Kidney capillary endothelial cell (primary cell): ENCODE measurements at places on chromosomes 11 and 22.

DNA sequence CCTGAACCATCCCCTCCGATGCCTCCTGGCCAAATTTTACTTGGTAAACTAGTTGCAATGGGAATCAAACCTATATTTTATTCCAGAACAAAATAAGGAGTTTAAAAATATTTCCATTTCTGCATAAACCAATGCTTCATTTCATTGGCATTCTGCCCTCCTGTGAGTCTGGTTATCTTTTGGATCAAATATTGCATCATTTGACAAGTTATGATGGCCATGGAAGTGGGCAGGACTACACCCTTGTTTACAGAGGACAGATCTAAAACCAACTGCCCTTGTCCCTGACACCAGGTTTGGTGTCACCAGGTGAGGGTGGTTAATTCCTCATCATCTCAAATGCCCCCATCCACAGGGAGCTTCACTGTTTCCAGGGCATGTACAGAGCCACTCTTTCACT, 28.2 kb upstream of the E2F8 start:
- DNase-seq: no peak

DNA sequence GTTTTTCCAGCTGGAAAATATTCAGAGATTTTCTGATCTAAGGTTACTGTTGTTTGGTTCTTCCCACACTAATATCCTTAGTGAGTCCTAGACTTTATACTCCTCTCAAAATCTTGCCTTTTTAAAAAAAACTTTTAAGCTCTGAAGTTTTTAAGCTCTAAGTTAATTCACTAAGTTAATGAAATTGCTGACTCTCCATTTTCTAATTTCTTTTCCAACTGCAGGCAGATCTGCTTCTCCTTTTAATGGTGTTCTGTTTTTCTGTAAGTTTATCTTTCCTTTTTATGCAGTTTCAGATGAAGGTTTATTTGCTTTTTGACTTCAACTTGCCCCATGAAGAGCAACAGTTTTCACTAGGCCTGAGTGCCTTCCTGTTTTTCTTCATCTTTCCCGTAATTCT, 125.8 kb upstream of the ARHGAP42 start:
- DNase-seq: no peak

- DNase-seq: no peak
These were observed 14.0 kb downstream of the B3GAT1 start for GRCh38 chr11:134398079-134398444.

GRCh38 chr11:36594316-36594989, at the start of gene IFTAP:
Gene IFTAP, plus strand, starts transcription at chr11:36594502. Its CDS starts 15,602 bp downstream, at chr11:36610104.
- peak; percentile 91 for DNase-seq

DNA sequence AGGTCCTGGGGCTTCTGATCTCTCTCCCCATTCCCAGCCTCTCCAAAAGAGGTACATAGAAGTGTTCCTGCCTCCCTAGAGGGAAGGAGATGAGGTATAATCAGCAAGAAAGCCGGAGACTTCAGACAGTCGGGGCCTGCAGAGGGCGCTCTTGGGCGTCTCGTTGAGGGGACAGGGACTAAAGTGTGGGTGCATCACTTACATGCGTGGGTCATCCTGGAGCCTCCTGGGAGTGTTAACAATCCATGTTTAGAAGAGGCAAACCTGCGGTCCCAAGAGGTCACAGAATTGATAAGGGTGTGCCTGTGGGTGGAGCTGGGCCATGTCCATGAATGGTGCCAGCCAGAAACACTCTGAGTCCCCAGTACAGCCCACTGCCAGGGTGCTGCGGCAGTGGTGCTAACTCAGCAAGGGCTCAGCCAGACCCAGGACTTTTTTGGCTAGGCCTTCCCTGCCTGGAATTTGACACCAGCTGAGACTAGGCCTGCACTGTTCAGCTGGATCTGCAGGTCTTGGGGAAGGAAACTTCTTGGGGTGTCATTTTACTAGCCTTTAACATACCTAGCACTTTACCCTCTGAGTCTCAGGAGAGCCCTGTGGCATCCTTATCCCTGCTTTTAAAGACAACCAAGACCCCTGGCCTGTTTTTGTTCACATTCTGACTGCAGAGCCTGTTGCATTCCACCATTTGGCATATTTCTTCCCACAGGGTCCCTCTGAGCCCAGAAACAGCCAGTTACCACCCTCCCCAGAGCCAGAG, 5.5 kb downstream of the YDJC start:
- no peak for DNase-seq

DNA sequence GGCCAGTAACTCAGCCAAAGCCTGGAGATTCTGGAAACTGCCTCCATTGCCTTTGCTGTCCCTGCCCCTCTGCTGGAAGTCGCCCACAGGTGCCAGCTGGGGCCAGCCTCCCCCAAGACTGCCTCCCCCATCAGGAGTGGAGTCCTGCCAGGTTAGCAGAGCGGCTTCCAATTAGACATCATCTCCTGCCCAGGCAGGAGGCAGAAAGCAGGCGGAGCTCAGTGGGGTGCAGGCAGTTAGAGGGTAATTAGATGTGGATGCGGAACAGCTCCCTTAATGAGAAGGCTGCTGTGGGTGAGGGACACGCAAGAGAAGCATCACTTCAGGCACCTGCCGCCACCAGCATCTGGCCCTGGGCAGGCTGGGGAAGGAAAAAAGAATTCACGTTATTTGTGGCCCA, 90.9 kb upstream of the TP53I11 start:
- no peak for DNase-seq

- DNase-seq: peak; percentile 18
These were observed 24.4 kb downstream of the RTN4R start for GRCh38 chr22:20243537-20244249.

DNA sequence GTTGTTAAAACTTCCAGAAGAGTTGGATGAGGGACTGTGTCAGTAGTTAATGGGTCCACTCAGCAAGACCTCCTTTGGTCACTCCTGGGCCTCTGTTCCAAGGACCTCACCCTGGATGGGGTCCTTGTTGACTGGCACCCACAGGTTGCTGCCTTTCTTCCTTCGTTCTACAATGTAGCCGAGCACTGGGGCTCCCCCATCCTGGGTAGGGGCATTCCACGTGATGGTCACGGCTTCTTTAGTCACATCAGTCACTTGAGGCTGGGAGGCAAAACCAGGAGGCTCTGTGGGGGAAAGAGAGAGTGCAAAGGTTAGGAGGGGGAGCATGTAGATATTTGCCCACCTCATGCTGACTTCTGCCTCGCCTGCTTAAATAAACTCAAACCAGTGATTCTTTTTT, 12.0 kb downstream of the TMEM86A start:
- no peak for DNase-seq

DNA sequence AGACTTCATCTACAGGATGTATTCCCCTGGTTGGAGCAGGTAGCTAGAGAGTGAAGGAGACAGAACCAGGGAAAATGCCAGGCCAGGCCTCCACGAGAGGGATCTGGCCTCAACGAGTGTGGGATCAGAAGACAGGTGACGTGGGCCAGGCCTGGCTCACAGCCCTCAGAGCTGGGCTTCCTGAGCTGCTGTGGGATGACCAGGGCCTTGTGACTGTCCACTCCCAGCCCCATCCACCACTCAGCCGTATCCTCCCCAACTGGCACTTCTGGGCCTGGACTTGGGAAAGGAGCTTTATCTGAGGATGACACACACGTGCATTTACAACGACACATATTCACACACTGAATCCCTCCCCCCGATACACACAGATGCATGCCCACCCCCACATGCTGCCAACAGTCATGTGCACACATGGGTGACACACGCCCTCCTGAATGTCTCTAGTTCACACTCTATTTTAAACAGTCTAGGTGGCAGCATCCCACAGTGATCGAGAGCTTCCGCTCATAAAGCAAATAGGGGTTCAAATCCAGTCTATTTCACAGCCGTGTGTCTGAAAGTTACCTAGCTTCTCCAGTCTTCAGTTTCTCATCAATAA, 93.1 kb downstream of the TP53I11 start:
- no peak for DNase-seq

DNA sequence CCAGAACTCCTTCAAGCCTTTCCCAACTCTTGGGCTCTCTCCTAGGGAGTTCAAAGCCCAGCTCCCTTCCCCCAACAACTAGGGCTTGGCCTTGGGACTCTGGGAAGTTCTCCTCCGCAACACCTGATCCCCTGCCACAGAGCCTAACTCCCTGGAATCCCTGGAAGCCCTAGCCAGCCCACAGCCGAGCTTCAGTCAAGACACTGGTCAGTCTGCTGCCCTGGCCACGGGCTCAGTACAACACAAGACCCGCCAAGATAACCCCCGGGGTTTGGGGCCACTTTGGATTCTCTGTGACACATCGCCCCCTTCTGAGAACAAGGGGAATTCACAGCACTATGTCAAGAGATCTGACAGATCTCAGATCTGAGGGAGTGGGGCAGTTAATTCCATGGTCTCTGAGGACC, 58.3 kb downstream of the SLC22A12 start:
- DNase-seq: peak; percentile 19

DNA sequence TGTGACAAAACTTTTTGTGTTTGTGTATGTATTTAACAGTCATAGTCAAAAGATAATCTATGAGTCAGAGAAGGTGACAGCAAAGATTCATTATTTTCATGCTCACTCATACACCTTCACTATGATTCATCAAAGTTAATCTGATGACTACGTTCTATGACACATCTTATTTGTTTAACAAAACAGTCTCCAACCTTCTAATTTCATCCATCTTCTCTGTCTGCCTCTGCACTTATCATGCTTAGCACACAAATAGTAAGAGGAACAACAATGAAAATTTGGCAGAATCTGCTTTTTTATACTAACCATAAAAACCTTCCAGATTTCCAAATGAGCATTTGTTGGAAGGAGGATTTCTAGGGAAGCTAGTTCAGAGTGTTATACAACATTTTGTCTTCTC, 568.9 kb downstream of the LUZP2 start:
- DNase-seq: peak; percentile 51

DNA sequence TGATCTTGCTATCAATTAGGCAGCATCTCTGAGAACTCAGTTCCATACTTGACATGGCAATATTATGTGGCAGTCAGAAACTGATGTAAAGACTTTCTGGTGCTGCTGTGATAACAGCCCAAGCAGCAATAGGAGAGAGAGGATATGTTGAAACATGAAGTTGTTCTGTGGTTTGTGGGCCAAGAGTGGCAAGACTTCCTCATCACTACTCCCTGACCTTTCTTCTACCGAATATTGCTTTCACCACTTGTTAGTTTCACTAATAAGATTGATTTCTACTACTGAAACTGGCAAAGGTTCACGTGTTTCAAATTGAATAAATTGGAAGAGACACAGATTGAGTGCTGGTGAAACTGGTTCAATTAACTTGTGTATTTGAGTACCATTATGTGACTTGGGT, 852.6 kb upstream of the RAG2 start:
- DNase-seq: no peak

DNA sequence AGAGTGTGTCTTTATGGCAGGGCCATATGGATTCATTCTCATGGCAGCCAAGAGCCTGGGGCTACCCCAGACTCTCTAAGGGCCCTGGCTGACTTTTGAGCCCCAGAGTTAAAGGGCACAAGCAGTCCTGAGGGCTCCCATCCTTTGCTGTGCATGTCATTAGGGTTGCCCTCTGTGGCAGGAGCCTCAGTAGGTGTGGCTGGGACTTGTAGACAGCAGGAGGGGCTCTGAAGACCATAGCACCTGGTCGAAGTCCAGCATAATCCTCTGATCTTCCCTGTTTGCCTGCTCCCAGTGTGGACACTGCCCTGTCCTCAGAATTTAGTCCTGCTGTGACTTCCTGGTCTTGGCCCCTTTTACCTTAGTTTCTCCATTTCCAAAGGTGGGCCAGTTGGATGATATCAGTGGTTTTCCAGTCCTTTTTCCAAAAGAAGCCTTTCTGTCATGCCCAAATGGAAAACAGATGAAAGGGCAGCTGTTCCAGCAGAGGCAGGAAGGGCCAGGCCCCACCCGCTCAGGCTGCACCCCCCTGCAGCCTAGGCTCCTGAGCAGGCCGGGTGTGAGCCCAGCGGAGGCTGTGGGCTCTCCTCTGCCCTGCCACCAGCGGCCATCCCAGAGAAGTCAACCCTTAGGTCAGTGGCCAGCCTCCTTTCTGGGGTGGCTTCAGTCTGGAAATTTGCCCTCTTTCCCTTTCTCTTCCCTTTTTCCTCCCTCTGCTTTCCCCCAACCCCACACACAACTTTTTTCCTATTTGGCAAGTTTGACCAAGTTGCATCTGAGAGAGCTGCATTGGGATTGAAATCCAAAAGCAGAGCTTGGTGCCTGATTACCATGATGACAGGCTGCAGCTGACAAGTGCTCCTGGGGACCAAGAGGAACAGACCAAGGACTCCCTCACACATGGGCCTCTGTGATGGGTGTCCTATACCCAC, 32.8 kb upstream of the SUSD2 start:
- DNase-seq: no peak

GRCh38 chr22:48802576-48802975, 1025.1 kb downstream of the BRD1 start:
- no peak for DNase-seq

DNA sequence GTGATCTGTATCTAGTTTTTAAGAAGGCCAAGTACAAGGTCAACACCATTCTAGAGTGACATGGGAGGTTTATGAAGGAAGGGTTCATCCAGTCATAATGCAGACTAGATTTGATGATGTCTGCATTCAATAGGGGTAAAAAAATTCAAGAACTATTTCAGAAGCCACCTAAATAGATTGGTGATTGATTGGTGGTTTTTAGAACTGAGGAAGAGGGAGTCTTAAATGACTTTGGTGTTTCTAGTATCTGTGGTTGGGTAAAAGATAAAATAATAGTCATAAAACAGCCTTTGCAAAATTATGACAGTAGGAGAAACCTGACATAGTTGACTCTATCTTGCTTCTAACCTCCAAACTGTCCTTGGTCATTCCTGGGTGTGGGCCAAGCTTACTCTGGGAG, 114.1 kb downstream of the OPCML start:
- no peak for DNase-seq

- DNase-seq: no peak
These were observed 117.4 kb upstream of the PARVA start for GRCh38 chr11:12259956-12260355.

GRCh38 chr11:33434294-33434693, 177.1 kb downstream of the HIPK3 start:
- DNase-seq: no peak

DNA sequence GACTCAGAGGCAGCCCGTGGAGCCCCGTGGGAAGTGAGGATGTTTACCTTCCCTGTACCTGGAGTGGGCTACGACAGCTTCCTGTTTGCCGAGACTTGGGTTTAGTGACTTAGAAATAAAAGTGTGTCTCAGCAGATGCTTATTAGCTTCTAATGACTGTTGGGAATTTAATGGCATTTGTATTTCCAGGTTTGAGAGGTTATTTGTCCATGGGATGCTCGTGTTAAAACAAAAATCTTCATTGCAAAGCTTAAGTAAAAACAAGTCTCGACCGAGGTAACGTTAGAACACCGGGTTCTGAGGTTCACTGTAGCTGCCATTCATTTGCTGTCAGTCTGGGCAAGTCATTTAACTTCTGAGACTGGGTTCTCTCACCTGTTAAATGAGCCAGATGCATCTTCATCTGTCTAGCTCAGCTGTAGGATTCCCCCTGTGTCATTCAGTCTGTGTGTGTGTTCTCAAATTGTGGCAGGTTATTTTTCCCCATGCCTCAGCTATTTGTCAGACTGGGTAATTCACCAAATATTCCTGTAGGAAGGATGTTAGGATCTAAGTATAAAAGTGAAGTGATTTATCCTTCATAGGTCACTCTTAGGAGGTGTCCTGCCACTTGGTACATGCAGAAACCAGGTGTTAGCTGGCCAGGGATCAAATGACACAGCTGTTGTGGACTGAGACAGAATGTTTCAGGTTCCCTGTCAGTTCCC, 791 bp downstream of the EI24 start:
- no peak for DNase-seq

- DNase-seq: no peak
These were observed 76.5 kb upstream of the ZBED5 start for GRCh38 chr11:10934293-10934860.
